Activated naive CD8-positive, alpha-beta T cell treated with anti-CD3 and anti-CD28 coated beads, Interleukin-2, amount 50 U/mL, for 24 hours (primary cell): ENCODE measurements at places on chromosomes 3 and 15.

GRCh38 chr3:148307443-148307843 is 390.3 kb upstream of the AGTR1 start:
- no peak for DNase-seq

DNA sequence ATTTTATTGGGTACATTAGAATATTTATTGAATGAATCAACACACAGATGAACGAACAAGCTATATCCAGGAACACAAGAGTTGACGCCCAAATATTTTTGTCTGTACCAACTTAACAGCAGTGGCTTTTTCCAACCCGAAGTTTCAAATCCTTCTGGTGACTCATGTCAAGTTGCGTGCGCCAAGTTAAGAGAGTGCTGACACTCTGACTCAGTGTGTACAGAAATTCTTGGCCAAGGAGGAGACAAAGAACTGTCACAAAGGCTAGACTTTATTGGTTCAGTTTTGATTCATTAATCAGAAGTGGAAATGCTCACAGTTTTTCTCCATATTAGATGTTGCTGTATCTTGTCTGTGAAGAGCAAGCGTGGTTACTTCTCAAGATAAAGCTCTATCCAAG is 59.6 kb upstream of the TSC22D2 start:
- DNase-seq = no peak

DNA sequence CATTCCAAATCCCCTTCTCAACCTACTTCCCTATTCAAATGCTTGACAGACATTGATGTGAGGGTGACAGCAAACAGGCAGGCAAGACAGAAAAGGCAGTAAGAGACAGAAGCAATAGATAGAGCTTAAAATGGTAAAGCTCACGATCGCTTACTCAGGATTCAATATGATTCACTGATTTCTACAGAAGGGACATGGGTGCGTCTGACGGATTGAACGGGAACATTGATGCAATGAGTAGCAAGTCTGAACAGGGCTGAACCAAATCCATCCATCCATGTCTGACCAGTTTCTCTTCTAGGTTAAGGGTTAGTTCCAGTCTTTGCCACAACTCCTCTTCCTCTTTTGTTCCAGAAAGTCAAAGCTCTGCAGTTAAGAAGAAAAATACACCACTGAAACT is 35.1 kb downstream of the P2RY1 start:
- no peak for DNase-seq

- no peak for DNase-seq
These were observed 7.3 kb upstream of the MNS1 start for GRCh38 chr15:56472278-56472677.
